ENCODE measurements at places on chromosomes 6 and 20.

DNA sequence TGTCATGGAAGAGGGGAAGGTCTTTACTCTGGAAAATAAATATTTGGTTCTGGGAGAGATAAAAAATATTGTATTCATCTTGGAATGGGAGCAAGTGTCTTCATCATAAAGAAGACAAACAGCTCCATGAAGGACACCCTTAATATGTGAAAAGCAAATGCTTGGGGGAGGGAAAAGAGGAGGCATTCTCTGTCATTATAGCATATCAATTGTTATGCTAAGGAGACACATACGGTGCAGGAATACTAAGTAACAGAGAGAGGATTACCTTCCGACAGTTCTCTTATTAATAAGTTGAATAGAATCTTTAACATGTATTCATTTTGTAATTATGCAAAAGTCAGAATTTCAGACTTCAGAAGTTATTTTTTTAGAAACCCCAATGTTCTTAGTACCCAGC is 634.4 kb downstream of the UTRN start:
- no peak for DNase-seq

GRCh38 chr20:38776363-38776762 is 28.1 kb downstream of the ACTR5 start:
- DNase-seq = no peak

- DNase-seq = no peak
These were observed 79.1 kb downstream of the EYA2 start for GRCh38 chr20:46973766-46974165.

- no peak for DNase-seq
These were observed 143.4 kb downstream of the ISM1 start for GRCh38 chr20:13364278-13365170.

DNA sequence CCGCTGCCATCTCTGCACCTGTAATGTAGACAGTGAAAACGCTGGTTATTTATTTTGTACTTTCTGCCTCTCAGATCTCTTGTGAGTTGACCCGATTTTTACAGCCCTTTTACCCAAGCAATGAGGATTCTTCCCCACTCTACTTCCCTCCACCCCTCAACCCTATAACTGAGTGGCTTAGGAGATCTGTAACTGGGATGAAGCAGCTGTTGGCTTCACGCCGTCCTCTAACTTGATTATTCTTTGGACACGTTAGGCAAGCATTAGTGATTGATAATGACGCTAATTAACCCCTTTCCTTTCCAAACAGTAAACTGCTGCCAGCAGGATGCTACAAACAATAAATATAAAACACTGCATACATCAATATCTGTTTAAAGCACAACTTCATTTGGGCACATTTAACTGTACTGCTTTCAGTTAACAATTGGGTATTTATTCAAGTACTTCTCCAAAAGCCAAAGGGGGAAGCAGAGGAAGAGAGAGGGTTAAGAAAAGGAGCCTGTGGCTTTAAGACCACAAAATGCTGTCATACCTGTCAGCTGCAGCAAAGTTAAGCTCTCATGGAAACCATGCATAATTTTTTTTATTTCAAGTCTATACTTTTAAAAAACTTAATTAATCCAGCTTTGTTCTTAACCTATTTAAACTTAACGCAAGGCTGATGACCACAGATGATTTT is 21.2 kb downstream of the TFAP2A start:
- DNase-seq = no peak

- DNase-seq = no peak
These were observed 24.7 kb downstream of the KCNK17 start for GRCh38 chr6:39289490-39289889.

DNA sequence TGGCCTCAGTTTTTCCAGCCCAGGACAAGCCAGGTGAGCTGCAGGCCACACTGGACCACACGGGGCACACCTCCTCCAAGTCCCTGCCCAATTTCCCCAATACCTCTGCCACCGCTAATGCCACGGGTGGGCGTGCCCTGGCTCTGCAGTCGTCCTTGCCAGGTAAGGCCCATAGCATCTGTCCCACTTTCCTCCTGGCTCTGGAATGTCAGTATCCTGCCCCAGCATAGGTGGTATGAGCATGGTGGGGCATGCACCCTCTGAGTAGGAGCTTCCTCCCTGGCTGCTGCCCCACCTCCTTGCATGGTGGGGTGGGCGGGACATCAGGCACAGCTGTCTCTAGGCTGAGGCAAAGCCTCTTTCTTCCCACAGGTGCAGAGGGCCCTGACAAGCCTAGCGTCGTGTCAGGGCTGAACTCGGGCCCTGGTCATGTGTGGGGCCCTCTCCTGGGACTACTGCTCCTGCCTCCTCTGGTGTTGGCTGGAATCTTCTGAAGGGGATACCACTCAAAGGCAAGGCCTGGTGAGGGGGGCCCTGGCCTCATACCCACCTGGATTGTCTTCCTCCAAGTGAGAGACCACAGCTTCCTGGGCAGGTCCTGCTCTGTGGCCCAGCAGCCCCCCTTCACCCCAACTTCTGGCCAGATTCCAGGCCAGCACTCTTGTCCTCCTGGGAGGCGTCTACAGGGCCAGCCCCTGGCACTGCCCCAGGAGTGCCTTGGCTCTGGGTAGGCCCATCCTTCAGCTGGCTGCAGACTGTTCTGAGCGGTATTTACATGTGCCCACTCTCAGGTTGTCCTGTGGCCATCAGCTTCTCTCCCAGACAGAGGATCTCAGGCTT is 9.1 kb downstream of the PI16 start:
- DNase-seq = no peak

- DNase-seq = no peak
These were observed 1.2 kb upstream of the PLTP start for GRCh38 chr20:45913116-45913515.

GRCh38 chr6:162963861-162964260 is 236.1 kb downstream of the PACRG start:
- no peak for DNase-seq

DNA sequence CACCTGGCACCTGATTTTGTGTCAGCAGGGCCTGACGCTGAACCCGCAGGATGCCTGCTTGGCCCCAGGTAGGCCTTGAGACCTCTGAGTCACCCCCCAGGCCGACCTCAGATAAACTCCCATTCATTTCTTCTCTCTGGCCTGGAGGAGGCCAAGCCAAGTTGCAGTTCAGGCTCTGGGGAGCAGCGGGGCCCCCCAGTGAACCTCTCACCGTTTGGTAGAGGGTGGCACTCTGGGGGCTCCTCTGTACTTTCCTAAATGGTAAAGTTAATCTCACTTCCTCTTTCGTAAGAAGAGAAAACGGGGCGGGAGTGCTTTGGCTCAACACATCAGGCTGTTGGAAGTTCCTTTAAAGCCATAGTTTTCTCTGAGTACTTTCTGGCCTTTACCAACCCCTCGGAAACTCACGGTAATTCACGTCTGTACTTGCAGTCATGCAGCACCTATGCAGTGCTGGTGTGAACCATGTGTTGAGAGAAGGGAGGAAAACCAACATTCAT is 2.8 kb downstream of the SIRPA start:
- no peak for DNase-seq

DNA sequence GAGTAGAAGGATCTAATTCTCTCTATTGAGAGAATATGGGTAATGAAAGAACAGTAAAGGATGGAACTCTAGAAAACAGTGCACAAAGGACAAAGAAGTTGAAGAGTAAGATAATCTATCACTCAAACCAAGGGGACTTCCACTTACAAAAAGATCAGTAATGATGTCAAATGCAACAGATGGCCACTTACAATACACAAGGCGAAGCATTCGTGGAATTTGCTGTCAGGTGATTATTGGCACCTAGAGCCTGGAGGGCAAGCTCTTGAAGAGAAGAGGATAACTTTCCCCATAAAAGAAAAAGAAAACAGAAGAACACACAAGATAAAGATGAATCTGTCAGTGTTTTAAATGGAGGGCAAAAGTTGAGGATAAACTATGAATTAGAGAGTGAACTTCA is 256.0 kb upstream of the TCF21 start:
- no peak for DNase-seq

DNA sequence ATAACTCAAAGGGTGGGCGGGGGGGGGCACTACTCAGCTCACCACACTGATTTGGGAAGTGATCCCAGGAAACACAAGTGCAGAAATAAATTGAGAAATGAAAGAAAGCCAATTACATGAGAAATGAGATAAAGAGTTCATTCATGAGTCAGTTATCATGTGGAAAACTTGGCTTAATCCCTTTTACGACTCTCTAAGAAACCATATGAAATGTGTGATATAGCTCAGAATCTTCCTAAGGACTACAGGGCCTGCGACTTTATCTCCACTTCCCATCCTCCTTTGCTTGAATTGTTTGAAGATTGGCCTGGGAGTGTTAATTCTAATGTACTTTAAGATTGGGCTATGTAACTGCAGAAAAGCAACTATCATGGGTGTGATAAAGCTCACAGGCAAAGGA is 3.6 kb upstream of the BTN2A2 start:
- DNase-seq = no peak

DNA sequence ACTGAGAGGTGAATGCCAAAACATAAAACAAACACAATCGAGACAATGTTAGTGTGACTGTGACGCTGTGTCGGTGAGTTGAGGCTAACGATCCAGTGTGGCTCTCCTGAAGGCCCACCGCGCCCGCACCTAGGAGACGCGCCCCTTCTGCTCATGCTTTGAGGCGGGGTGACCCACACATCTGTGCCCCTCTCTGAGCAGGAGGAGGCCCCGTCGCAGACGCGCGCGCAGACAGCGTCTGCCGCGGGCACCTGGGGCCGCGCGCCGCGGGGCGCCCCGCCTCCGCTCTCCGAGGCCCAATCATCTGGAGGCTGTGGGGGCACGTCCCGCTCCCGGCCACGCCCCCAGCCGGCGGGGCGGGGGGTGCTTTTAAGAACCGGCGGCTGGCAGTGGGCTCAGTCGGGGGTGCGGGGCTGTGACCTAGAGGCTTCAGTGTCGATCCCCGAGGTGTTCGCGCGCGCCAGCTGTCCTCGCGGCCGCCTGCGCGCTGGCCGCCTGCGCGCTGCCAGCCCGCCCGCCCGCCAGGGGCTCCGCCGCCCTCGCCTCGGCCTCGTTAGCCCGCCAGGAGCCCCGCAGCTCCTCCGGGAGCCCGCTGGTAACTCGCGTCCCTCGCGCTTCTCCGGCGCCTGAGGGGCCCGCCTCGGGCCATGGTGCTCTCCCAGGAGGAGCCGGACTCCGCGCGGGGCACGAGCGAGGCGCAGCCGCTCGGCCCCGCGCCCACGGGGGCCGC is at the start of gene SLC16A10:
Gene SLC16A10 (plus strand): TSS at position 398 of the 730 bp plus-strand sequence. CDS start 250 bp downstream, at position 648.
- no peak for DNase-seq

- DNase-seq = no peak
These were observed 12.9 kb upstream of the ADTRP start for GRCh38 chr6:11791354-11792107.

GRCh38 chr6:145544514-145544913 is 190.8 kb downstream of the EPM2A start:
- DNase-seq = no peak

- no peak for DNase-seq
These were observed 10.7 kb upstream of the ADRM1 start for GRCh38 chr20:62292108-62292507.

DNA sequence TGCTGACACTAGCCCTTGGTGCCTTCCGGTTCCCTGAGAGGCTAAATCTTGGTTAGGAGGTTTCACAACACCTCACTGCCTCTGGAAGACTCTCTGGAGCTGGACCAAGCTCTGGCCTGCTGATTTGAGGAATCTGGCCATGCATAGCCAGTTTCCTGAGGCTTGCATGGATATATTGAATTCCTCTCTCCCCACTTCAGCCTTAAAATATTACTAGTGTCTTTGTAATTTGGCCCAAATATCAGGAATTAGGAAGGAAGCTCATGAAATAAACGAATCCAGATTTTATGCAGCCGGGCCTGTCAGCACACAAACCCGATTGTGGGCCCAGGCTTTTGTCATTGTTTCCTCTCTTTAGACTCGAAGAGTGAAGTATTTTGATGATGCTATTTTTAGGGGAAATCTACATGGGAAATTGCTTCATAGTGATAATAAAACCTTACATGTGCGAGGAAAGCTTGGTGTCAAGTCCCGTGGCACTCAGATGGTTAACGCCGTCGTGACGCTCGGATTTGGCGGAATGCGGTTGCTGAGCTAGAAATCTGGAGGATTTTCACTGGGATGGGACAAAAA is 144.4 kb downstream of the PHACTR3 start:
- no peak for DNase-seq

DNA sequence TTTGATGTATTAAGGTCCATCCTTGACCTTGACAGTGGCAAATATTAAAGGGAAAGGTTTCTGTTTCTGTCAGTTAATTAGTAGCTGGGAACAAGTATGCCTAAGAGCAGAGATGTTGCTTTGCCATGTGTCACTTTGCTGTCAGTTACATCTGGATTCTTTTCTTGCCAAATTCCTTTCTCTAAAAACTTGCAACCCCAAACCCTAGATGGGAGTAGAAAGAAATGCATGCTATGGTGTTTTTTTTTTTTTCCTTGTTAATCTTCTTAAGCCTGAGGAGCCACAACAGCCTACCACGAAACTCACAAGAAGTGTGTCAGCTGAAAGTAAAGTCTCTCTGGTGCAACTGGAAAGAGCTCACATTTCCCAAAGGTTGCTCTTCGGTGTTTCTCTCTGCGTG is 18.0 kb upstream of the CLDN20 start:
- DNase-seq = no peak

DNA sequence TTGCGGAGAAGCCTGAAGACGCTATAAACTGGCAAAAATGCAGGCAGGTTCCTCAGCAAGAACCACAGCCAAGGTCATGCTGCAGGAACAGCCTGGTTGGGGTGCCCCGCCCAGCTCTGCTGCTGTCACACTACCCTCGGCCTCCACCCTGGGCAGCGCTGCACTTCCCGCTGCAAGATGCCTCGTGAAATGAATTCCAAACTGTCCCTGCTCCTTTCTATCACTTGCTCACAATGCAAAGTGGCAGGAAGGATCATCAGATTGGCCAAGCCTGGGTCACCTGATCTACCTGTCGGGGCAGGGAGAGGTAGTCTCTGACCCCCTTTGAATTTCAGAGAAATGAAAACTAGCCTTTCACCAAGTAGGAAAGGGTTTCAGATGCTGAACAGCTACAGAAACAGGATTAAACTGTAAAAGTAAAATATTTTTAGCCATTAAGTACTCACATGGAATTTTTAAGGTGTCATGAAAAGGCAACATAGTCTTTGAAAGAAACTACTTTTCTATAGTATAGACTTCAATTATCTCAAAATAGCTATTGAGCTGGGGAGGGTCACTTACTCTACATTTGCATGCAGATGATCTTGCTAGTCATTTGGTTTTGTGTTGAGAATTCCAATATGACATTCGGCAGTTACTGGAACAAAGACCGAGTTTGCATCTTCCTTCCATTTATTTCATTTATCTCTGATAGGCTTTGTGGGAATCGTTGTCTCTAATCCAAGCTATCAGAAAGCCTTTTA is 236.4 kb upstream of the ASCC3 start:
- DNase-seq = no peak

DNA sequence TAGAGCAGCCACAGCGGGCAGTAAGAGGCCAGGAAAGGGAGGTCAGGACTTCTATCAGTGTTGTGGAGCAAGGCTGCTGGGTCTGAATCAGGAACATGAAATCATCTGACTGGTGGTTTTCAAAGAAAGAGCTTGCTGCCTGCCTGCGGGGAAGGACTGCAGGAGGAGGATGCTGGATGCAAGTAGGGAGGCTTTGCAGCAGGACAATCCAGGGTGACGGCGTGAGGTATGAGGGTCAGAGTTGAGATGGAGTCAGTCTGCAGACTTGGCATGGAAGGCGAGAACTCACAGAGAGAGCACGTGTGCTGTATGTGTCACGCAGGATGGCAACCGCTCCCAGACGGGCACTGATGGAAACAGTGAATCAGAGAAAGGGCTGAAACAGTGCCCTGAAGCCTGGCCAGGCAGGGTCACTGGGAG is 59.2 kb upstream of the CD93 start:
- DNase-seq = no peak

GRCh38 chr6:83442752-83443151 is 11.9 kb upstream of the ME1 start:
- no peak for DNase-seq

All from AG04450 (cell line).